A549 treated with DMSO at 1 μM for 4 hours (cell line): ENCODE measurements at places on chromosomes 5 and 9. TPM values are rescaled to one million over a fixed set of nuclear protein-coding genes. Genes with fewer than 3 reads are reported as not detected.

FOXI1 gene
- total RNA-seq = not detected in 5 replicates

DDX4 gene
- not detected in 5 replicates for total RNA-seq

PCDHA13 gene
- 0.03 to 0.11 TPM (median 0.05 TPM) in 5 replicates for total RNA-seq

HRH2 gene
- total RNA-seq = 0.49 to 0.89 TPM (median 0.79 TPM) in 5 replicates

SCGB3A1 gene
- not detected in 5 replicates for total RNA-seq

CCNG1 gene
- 53.8 to 65.6 TPM (median 61.5 TPM) in 5 replicates for total RNA-seq

SUSD3 gene
- 0.26 to 0.79 TPM (median 0.58 TPM) in 5 replicates for total RNA-seq

ZNF454 gene
- total RNA-seq = not detected in 5 replicates

ECM2 gene
- 0.12 to 0.29 TPM (median 0.19 TPM) in 5 replicates for total RNA-seq

C5orf58 gene
- total RNA-seq = not detected in 5 replicates

FYB1 gene
- 12.9 to 18.3 TPM (median 17.1 TPM) in 5 replicates for total RNA-seq

CYSRT1 gene
- total RNA-seq = 3.2 to 4.2 TPM (median 3.6 TPM) in 5 replicates

SLC36A2 gene
- not detected in 5 replicates for total RNA-seq

CAMK4 gene
- 0.01 to 0.05 TPM in 2 of 5 replicates, not detected in the others for total RNA-seq

ACTBL2 gene
- total RNA-seq = 0.02 to 0.09 TPM (median 0.06 TPM) in 5 replicates

PCDHGB2 gene
- 0.09 to 0.20 TPM (median 0.14 TPM) in 4 of 5 replicates, not detected in the other for total RNA-seq

OCLN gene
- total RNA-seq = 11.7 to 16.0 TPM (median 12.9 TPM) in 5 replicates

C5orf34 gene
- 4.3 to 5.6 TPM (median 4.9 TPM) in 5 replicates for total RNA-seq

SHOC1 gene
- total RNA-seq = 0.07 TPM in 1 of 5 replicates, not detected in the others

GOLPH3 gene
- 48.6 to 64.4 TPM (median 56.0 TPM) in 5 replicates for total RNA-seq

SPATA9 gene
- total RNA-seq = 0.13 TPM in 1 of 5 replicates, not detected in the others

ENG gene
- total RNA-seq = 0.09 to 0.34 TPM (median 0.14 TPM) in 5 replicates

DND1 gene
- total RNA-seq = 0.28 to 1.4 TPM (median 0.84 TPM) in 5 replicates

ANKDD1B gene
- 0.09 to 0.16 TPM (median 0.10 TPM) in 3 of 5 replicates, not detected in the others for total RNA-seq

NSD1 gene
- 16.1 to 27.6 TPM (median 23.7 TPM) in 5 replicates for total RNA-seq

F2RL2 gene
- 6.0 to 6.8 TPM (median 6.6 TPM) in 5 replicates for total RNA-seq

MLANA gene
- total RNA-seq = not detected in 5 replicates

FCHO2 gene
- 8.9 to 15.4 TPM (median 13.9 TPM) in 5 replicates for total RNA-seq

MAP3K1 gene
- 1.3 to 2.3 TPM (median 1.9 TPM) in 5 replicates for total RNA-seq

BARHL1 gene
- 0.06 TPM in 1 of 5 replicates, not detected in the others for total RNA-seq

BRINP1 gene
- 0.15 to 0.26 TPM (median 0.17 TPM) in 5 replicates for total RNA-seq

DENND4C gene
- 15.7 to 21.1 TPM (median 19.2 TPM) in 5 replicates for total RNA-seq

TERT gene
- total RNA-seq = 1.8 to 4.0 TPM (median 3.3 TPM) in 5 replicates

PTPRD gene
- 0.09 to 0.56 TPM (median 0.36 TPM) in 5 replicates for total RNA-seq

SLC6A18 gene
- not detected in 5 replicates for total RNA-seq

TAF1L gene
- total RNA-seq = 0.02 TPM in 1 of 5 replicates, not detected in the others

TPD52L3 gene
- total RNA-seq = not detected in 5 replicates

ARID3C gene
- total RNA-seq = 0.10 to 0.28 TPM (median 0.22 TPM) in 5 replicates

SCGB3A2 gene
- total RNA-seq = not detected in 5 replicates

HAVCR2 gene
- 0.23 to 0.63 TPM (median 0.40 TPM) in 5 replicates for total RNA-seq

DHX29 gene
- 21.5 to 28.4 TPM (median 25.8 TPM) in 5 replicates for total RNA-seq

GFI1B gene
- total RNA-seq = 0.06 to 0.15 TPM (median 0.06 TPM) in 3 of 5 replicates, not detected in the others

DRD1 gene
- total RNA-seq = 0.77 to 1.3 TPM (median 0.95 TPM) in 5 replicates

RASEF gene
- total RNA-seq = 9.2 to 11.3 TPM (median 11.0 TPM) in 5 replicates

INSYN2B gene
- 0.64 to 1.3 TPM (median 0.95 TPM) in 5 replicates for total RNA-seq
